CD8-positive, alpha-beta memory T cell (primary cell): ENCODE measurements at places on chromosomes 3 and 15.

- DNase-seq = no peak
These were observed 72.5 kb upstream of the ONECUT1 start for GRCh38 chr15:52862677-52863076.

DNA sequence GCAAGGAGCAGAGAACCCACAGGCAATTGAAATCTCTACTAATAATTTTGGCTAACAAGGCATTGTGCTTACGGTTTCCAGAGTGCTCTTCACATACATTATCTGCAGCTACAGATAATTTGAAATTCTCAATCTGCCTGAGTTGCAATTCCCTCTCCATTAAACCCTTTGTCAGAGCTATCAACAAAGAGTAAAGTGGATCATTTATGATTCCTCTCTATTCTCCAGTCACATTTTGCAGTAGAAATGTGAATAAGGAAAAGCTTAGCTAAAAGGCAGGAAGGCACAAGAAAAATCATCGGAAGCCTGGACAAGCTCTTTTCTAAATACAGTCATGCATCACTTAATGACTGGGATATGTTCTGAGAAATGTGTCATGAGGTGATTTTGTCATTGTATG, 49.6 kb downstream of the FAM98B start:
- DNase-seq = no peak

- no peak for DNase-seq
These were observed 293.6 kb upstream of the MDFIC2 start for GRCh38 chr3:70606018-70606417.

- no peak for DNase-seq
These were observed 55.1 kb upstream of the ICE2 start for GRCh38 chr15:60534051-60534450.

DNA sequence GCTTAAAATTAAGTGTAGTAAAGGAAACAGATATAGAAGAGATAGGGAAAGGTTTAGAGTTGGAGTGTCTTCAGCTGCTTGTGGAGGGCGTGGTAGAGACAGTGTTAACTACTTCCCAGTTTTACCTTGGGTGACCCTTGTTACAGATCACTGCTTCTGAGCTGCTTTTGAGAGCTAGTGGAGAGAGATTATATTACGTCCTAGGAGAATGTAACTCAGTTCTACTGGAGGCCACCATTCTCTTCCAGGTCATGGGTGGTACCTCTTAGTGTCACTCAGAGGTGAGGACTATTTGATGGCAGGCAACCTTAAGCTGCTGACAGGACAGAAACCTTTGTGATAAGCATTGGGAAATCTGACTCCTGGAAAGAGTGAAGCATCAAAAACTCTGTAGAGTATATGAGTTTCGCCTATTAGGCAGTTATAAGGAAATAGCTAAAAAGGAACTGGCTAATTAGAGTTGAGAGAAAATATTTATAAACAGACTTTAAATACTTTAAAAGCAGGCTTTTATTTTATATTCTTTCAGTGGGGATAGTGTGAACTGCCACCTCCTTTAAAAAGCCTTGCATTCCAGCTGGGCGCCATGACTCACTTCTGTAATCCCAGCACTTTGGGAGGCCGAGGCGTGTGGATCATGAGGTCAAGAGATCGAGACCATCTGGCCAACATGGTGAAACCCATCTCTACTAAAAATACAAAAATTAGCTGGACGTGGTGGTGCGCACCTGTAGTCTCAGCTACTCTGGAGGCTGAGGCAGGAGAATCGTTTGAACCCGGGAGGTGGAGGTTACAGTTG, 106.5 kb downstream of the ZNF609 start:
- no peak for DNase-seq

GRCh38 chr3:60220768-60221167, 1030.5 kb downstream of the FHIT start:
- DNase-seq = no peak

- no peak for DNase-seq
These were observed 12.1 kb downstream of the HEG1 start for GRCh38 chr3:125043599-125044151.

DNA sequence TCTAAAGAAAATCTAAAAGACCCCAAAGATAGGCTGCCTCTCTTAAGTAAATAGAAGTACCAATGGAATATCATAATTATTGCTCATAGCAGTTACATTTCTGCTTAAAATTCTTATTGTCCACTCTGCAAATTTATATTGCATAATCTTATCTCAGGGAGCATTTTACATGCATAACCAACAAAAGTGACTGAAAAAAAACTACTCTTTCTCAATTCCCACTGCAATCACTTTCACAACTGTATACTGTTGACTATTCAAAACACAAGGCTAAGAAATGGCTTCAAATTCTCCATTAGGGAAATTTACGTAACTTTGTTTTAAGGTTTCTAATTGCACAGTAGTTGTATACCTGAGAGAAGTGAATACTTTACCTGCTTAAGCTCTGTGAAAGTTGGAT, 56.3 kb downstream of the HMG20A start:
- DNase-seq = no peak
